Activated naive CD4-positive, alpha-beta T cell treated with anti-CD3 and anti-CD28 coated beads, Interleukin-2, amount 50 U/mL, for 16 hours (primary cell): ENCODE measurements at places on chromosomes 12 and 14.
A peak's percentile ranks its signal among the peaks of the same experiment; 100 is the strongest.

DNA sequence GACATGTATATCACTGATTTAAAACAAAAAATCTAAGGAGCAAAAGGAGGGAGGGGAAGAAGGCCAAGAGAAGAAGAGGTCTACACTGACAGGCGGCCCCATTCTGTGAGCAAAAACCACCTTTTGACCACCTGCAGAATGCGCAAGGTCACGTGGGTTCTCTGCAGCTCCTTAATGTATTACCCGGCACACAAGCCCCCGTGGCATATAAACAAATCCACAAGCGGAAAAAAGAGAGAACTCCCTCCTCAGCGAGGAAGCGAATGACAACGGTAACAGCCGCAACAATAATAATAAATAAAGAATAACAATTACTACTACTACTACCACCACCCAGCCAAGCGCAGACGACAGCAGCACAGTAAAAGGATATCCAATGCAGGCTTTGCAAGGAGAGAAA lies 1.3 kb downstream of the KSR2 start:
- no peak for DNase-seq

GRCh38 chr14:64266239-64266638 lies 27.9 kb downstream of the ESR2 start:
- DNase-seq = no peak

DNA sequence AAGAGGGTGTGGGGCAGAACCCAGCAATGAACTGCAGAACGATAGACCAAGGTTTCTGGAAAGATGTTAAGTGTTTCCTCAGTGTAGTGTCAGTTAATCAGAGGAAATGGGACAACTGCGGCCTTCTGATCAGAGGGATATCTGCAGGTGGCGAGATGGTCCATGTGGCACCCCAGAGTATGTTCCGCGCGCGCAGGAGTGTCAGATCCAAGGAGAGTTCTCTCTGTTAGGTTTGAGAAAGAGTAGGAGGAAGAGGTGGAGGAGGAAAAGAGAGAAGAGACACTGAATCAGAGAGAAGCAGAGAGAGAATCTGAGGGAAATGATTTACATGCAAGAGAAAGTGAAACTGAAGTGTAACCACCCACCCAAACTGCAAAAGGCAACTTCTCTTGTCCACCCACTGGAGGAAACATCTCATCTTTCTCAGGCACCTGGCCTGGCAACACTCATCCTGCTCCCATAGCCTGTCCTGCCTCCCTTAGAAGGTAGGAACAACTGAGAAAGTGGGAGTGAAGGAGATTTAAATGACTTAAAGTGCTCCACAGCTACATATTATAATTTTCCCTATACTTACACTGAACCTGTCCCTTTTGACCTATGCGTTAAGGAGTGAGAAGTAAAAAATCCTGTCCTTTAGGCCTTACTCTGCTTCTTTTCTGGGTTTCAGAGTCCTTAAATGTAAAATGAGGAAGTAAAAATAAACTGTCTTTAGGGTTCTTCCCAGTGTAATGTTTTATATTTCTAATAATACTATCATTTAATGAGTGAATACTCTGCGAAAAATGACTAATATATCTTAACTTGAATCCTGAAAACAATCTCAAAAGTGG lies 6.8 kb upstream of the TESPA1 start:
- peak; percentile 50 for DNase-seq

GRCh38 chr12:104371043-104371870 lies 67.7 kb downstream of the EID3 start:
- no peak for DNase-seq
